ENCODE measurements at places on chromosomes 16 and 17. TPM values are rescaled to one million over a fixed set of nuclear protein-coding genes. Genes with fewer than 3 reads are reported as not detected.

Gene PIK3R6
- polyA plus RNA-seq: not detected

Gene GPRC5C
- polyA plus RNA-seq: not detected

Gene KRT33B
- not detected for polyA plus RNA-seq

Gene CD300H
- polyA plus RNA-seq: not detected

Gene CCL8
- not detected for polyA plus RNA-seq

Gene KSR1
- polyA plus RNA-seq: 2.2 TPM

Gene STX1B
- polyA plus RNA-seq: not detected
